ENCODE measurements at places on chromosomes 2 and 18. TPM values are rescaled to one million over a fixed set of nuclear protein-coding genes. Genes with fewer than 3 reads are reported as not detected.
A peak's percentile ranks its signal among the peaks of the same experiment; 100 is the strongest.

DNA sequence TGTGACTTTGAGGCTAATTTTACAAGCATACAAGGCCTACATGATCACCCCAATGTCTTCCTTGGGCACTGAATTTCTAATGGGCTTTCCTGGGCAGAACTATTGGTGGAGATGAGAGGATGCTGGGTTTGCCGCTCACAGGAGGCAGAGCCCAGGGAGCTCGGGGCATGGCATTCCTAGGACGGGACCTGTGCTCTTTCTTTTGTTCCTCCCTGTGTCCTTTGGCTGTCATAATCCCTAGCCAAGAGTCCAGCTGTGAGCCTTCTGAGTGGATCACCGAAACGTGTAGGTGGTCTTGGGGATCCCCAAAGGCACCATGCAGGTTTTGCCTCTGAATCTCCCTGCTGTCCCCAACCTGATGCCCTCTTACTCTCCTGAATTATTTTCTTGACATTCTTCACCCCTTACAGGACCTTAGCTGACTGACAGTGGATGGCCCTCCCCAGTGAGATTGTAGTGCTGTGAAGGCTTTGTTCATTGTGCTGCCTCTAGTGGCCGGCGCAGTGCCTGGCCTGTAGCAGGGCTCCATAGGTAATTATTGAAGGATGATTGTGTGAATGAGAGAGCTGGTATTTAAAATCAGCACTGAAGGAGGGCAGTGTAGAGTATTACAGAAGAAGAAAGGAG lies 221.9 kb downstream of the ZNF407 start:
- no peak for DNase-seq

GRCh38 chr2:100537918-100538317 lies 24.9 kb upstream of the PDCL3 start:
- DNase-seq: no peak

- peak; percentile 84 for DNase-seq
Observed at GRCh38 chr2:26008851-26009566, 24.9 kb upstream of the RAB10 start.

DNA sequence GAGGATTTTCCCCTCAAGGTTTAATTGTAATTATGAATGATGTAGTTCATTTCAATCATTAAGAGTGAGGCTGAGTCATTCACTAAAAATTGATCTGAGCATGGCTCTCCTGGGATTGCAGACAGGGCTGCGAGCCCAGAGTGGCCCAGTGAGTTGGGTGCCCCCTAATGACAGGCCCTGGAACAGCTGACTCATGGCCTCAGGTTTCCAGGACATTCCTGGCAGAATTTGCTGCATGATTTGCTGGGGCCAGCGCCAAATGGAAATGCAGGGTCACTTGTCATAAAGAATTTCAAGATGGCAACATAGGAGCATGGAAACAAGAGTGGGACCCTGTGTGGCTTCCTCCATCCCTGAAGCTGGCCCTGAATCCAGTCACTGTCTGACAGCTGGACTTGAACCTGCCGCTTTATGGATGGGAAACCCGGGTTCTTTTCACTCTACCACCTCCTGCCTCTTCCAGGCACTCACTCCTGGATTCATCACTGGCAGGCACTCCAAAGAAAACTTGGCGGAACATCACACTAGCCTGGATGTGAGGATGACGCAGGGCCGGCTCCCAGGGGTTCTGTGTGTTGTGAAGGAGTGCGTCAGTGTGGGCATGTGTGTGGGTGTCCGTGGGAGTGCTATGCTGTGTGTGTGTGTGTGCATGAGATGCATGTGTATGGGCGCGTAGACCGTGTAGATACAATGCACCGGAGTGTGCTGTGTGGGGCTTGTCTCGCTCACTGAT lies 15.2 kb downstream of the OTOF start:
- DNase-seq: no peak

DNA sequence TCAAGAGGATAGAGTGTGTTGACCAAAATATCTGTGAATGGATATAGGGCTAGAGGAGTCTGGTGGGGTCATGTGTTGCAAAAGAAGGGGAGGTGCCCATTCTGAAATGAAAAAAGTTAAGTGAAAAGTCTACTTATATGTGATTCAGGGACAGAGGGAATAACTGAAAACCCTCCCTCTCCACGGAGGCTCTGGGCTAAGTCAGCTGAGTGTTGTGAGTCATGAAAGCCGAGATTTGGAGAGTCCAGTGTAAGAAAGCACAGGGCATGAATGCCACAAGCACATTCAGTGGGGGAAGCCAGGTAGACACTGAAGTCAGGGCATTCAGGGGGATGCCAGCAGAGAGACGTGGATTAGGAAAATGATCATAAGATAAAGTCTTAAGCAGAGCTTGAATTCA lies 871.9 kb downstream of the TSN start:
- no peak for DNase-seq

- DNase-seq: no peak
Observed at GRCh38 chr2:225932811-225933413, 533.4 kb downstream of the NYAP2 start.

DNA sequence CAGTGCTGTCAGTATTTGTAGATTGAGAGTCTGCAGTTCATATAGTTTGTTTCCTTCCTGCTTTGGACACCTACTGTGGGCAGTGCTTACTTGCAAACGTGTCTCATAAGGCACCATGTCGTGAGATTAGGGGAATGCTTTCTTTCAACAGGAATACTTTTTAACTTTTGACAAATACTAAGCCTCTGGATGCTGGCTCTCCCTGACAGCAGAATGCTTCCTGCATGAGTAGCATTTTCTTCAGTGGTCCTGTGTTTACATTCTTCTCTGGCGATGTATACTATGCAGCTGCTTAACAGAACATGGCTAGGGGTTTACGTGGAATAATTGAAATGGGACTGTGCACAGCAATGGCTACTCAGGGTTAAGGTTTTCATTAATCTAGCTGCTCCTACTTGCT lies 807.5 kb downstream of the MBD2 start:
- DNase-seq: no peak

DNA sequence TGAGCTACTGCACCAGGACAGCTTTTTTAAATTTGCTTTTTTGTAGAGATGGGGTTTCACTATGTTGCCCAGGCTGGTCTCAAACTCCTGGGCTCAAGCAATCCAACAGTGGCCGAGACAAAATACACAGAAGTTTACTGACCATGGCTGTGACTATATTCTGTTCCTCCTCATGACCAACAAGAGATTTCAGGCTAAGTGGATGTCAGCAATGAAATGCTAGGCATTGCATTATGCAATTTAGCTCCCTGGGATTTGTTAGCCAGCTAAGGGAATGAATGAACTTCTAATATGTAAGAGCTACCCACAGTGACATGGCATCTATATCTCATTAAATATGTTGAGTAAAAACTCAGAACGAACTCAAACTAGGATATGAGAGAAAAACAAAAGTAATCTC lies 81.9 kb upstream of the MBOAT2 start:
- no peak for DNase-seq

DNA sequence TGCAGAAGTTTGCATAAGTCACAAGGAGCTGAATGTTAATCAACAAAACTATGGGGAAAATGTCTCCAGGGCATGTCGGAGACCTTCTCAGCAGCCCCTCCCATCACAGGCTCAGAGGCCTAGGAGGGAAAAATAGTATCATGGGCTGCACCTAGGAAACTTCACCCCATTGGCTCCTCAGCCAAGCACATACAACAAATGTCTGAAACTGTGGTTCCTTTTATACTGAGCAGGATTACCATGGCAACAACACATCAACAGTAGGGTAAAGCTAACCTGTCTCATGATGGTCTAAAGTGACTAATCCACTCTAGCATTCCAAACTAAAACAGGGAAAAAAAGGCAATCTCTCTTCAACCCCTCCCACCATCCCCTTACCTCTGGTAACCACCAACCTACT lies 3.2 kb upstream of the NEMP2 start:
- DNase-seq: no peak

- no peak for DNase-seq
Observed at GRCh38 chr18:74942319-74942910, 266.5 kb downstream of the PTGR3 start.

- DNase-seq: no peak
Observed at GRCh38 chr2:163657281-163657656, 78.5 kb downstream of the FIGN start.

DNA sequence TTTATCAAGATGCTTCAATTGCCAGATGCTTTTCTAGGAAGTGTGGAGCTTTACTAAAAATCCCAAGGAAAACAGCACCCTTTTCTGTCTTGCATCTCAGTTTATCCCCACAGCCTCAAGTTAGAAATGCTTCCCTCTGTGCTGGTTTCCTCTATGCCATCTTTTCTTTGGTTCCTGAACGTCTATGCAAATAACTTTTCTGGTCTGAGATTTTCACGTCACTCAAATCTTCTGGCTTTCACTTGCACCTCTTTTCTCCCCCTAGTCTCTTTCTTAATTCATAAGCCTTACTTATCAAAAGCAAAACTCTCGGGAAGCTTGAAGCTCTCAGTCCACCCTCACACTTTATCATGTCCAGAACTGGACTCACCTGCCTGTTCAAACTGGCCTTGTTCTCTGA lies 33.9 kb downstream of the ARHGAP25 start:
- DNase-seq: no peak

DNA sequence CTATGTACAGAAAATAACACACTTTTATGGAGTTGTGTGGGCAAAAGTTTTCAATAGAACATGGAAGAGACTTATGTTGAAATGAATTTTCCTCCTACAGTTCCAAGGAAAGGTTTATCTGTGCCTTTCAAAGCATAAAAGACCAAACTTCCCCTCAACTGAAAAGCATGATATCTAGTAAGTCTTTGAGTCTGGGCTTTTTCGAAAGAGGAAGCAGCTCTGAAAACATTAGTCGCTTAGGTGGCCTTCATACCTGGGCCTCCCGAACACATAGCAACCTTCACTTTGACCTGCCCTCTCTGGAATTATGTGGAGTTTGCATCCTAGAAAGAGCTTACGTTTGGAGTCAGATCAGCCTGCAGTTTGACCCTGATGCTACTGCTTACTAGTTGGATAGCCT lies 4.8 kb upstream of the CAPN14 start:
- DNase-seq: no peak

DNA sequence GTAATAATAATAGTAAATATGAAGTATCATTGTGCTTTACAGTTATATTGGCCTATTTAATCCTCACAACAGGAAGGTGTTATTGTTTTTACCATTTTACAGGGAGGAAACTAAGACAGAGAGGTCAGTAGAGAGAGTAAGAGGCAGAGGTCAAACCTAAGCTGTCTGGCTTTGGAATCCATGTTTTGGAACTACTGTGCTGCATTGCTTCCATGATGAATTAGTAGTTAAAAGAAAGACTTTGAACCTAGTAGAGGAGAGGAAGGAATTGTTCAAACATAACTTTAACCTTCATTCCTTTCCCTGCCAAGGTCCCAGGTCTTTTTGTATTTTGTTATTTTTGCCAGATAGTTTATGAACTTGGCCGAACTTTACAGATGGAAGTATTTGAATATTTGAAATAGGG lies 80.9 kb downstream of the PHLPP1 start:
- no peak for DNase-seq

GRCh38 chr18:45166836-45167551 lies 448.3 kb upstream of the SLC14A2 start:
- DNase-seq: no peak

DNA sequence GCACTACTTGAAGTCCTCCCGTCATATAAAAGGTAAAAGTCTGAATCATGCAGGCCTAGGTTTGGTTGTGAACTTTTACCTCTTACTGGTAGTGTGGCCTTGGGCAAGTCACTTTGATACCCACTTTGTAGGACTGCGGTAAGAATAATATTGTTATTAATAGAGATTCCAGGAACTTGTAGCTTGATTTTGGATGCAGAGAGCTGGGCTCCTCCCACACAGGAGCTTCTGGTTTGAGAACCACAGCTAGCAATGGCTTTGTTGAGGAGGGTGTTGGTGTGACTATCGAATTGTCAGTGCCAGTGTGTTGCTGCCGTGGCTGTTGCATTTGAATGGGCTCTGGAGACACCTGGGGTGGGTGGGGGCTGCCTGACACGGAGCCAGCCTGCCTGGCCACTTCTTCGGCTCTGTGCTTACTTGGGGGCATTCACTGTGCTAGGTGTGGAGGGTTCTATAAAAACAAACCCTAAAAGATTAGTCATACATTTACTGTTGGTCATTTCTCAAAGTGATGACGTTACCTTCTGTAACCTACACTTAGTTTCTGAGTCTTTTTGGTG lies 38.5 kb downstream of the ASAP2 start:
- no peak for DNase-seq

The TCF23 gene
- total RNA-seq: 0.85 TPM

The CNTNAP5 gene
- total RNA-seq: 1.8 TPM

The LYPD6 gene
- total RNA-seq: 16.9 TPM

The TBC1D8 gene
- total RNA-seq: 19.0 TPM

The AGPS gene
- 69.7 TPM for total RNA-seq

The CD28 gene
- total RNA-seq: 6.1 TPM

The GALNT14 gene
- total RNA-seq: 2.9 TPM

The ZNF521 gene
- 58.3 TPM for total RNA-seq

The ACMSD gene
- not detected for total RNA-seq

The C2orf66 gene
- total RNA-seq: 0.32 TPM

The ACVR1C gene
- 0.37 TPM for total RNA-seq

The UPP2 gene
- total RNA-seq: 0.16 TPM

The COLEC12 gene
- 92.7 TPM for total RNA-seq

The CPS1 gene
- 1.3 TPM for total RNA-seq
